Right lobe of liver (tissue), 6 donors: ENCODE measurements at places on chromosomes 12 and 14.

GRCh38 chr12:95006206-95006605 is 2.7 kb upstream of the NDUFA12 start:
- DNase-seq = no peak

DNA sequence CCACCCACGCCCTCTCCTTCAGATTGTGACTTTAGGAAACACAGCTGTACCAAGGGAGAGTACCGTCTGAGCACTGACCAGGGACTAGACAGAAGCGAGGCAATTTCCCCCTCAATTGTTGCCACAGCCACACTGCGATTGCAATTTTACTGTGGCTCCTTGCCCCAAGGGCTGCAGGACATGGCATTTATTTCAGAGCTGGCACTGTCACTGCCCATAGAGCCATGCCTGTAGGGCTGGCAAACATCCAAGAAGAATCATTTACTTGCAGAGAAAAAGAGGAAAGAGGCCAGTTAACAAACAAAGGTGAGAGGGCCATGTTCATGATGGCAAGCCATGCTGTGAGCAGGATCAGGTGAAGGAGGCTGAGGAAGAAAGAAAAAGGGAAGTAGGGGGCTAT is 129.6 kb downstream of the EMP1 start:
- DNase-seq = no peak

DNA sequence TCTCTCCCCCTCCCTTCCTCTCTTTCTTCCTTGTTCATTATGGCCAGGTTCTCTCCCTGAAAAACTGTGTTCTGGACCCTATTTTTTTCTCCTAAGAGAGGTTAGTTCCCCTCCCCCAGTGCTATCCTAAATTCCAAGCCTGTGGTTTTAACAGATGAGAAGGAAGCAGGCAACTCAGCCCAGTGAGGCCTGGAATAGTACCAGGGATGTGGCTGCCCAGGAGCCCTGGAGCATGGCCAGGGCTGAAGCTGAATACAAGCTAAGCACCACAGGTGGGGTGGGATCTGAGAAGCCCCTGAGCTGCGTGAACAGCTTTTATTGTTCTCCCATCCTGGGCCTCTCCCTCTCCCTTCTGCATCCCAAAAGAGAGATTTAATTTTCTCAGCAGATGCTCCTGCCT is 1581.3 kb upstream of the TMEM132C start:
- DNase-seq = no peak

DNA sequence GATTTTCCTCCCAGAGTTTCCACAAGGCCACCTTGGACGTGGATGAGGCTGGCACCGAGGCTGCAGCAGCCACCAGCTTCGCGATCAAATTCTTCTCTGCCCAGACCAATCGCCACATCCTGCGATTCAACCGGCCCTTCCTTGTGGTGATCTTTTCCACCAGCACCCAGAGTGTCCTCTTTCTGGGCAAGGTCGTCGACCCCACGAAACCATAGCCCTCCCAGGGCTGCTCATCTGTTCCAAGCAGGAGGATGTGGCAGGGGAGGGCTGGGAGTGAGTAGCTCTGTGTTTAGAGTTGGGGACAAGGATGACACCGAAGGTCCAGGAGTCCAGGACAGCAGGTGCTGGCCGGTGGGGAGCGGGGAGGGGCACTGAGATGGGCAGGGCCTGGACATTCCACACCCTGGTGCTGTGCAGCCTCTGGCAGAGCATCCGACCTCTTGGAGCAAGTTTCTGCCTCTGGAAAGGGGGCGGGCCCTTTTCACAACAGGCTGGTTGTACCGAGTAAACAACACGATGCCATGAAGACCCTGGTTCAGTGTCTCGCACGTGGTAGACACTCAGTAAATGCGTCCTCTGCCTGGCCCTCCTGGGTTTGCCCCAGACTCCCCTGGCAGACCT is 8.2 kb downstream of the SERPINA4 start:
- peak; percentile 95 for DNase-seq

DNA sequence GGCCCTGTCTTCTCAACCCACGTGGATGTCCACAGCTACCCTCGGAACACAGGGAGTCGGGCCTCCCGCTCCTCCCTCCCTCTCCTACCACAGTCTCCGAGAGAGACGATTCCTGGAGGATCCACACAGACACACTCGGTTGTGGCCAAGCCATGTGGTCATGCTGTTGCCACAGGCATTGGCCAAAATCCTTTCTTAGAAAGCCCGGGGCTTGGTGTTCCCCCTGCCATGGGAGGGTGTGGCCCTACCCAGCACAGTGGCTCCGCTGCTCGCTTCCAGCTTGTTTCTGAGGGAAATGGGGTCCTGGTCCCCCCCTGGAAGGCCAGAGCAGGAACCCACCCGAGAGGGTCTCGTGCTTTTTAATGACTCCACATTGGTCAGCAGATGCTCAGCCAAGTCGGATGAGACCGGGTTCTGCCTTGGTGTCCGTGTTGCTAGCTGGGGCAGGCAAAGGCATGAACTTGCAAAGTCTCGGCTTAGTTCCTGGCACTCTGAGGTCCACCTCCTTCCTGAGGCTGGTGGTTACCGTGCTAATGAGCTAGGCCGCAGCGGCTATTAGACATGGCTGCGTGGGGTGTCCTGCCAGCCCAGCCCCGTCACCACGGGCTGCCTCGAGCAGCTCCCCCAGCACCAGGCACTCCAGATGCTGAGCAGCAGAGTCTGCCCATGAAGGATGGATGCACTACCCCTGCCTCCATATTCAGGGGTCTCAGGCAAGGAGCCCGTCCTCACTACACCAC is 46.8 kb upstream of the MEG3 start:
- DNase-seq = no peak

DNA sequence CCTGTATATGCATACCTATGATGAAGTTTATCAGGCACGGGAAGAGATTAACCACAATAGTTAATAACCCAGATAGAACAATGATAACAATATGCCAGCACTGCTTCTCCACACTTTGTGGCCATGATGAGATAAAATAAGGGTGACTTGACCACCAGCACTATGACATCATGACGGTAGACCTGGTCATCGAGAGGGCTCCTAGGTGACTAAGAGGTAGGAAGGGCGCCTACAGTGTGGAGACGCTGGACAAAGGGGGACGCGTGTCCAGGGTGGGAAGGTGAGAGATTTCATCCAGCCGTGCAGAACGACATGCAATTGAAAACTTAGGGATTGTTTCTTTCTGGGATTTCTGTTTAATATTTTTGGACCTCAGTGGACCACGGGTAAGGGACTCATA is 221.8 kb upstream of the RTL1 start:
- DNase-seq = no peak

GRCh38 chr12:570921-571794 is 92.1 kb downstream of the NINJ2 start:
- peak; percentile 81 for DNase-seq

DNA sequence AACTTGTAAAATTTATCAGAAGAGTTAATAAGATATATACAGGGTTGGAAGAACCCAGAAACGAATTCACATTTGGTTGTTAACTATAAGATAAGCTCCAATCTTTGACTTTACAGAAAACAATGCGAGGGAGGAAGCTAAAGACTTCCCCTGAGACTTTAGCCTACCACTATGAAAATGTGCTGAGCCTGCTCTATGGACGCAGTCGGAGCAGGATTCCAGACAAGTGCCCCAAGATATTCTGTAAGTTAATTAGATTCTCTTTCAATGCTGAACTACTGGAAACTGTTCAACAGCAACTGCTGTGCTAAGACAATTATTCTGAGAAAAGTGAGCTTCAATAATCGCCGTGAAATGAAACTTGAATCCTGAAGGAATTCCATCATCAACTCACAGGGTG is 8.3 kb upstream of the LRRC10 start:
- DNase-seq = no peak

- no peak for DNase-seq
These were observed 434.6 kb upstream of the RGS6 start for GRCh38 chr14:71497645-71498086.

DNA sequence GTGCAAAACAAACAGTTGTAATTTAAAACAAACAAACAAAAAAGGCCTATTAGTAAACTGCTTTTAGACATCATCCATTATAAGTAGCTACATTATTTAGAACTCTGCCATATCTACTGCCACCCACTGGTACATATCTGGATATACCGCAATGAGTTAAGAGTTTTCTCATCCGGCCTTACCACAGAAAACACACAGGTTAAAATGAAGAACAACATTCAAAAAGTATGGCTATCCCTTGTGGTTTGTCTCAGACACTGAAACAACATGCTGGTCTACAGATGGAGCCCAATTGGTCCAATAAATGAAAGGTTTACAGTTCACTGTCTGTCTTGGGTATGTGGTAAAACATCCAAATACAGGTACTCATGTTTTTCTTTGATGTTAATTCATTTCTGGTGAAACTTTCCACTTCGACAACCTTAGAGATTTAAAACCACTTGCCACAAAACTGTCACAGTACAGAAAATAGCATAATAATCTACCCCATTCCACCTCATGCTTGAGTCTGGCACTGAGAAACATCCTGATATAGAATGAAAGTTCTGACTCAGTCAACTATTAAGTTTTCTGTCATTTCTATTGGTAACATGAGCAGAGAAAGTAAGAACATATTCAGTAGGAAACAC is 354.3 kb downstream of the CEP128 start:
- no peak for DNase-seq

DNA sequence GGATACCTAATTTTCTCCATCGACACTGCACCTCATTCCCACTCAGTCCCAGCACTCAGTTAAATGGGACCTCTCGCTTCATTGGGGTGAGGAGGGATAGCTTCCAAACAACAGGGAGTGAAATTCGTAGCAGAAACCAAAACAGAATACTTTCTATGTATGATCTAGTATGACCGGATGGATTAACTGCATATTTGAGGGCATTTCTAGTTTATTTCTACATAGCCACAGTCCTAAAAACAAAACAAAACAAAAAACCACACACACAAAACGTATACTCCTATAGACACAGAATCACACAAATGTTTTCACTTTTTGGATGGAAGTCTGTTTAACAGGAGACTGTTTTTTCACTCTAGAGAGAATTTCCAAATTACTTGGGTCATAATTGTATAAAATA is 307.5 kb upstream of the FKBP4 start:
- no peak for DNase-seq

DNA sequence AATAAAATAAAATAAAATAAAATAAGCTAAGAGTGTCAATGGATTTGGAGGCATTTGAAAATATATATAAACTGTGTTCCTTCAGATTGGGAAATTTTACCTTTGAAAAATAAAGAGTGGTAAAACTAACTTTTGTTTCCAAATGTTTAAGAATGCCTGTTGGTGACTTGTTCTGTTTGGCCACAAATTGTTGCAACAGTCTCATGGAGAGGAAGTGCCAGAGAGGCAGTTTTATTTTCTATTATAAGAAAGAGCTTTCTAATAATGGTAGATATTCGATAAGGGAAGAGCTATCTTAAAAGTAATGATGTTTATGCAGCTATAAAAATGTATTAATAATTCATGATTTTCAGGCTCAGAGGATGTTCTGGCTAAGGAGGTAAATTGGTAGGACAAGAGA is 68.8 kb upstream of the MDGA2 start:
- DNase-seq = no peak

DNA sequence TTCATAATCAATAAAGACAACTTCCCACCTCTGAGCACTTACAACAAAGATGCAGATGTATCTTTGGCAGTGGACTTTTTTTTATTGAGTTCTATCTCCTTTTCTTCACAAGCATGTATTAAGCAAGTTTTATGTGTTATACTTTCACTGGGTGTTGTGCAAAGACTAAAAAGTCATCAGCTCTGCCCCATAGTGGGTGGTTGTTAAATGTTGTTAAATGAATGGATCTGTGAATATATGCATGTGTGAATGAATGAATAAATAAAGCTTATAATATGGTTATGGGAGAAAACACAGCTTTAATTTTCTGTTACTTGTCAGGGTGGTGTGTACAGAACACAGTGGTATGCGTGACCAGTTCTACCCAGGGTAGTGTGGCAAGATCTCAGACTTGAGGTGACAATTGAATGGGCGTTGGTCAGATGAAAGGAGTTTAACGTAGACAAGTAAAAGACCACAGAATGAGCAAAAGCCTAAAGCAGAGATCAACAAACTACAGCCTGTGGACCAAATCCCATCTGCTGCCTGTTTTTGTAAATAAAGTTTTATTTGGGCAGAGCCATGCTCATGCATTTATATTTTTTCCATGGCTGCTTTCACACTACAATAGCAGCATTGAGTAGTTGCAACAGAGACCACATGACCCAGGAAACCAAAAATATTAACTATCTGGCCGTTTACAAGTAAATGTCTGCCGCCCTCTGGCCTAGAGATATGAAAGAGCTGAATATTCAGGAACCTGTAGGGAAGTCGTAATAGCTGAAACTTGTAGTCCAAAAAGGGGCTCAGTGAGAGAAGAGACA is 207.4 kb upstream of the EEA1 start:
- no peak for DNase-seq

DNA sequence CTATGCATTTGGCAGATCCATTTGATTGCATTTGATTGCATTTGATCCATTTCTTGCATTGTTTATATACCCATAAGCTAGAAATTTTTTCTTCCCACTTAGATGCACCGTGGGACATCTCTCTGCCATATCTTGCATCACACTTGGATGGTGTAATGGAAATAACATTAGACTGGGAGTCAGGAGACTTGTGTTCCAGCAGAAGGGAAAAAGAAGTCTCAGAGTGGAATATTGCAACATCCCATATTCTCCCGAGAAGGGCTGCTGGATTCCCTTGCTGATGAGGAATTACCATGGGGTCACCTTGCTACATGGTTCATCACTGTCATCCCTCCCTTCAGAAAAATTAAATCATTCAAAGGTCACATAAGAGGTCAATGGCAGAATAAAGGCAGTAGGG is 78.1 kb downstream of the KSR2 start:
- DNase-seq = no peak

GRCh38 chr14:96047101-96047500 is 7.9 kb downstream of the C14orf132 start:
- DNase-seq = no peak

DNA sequence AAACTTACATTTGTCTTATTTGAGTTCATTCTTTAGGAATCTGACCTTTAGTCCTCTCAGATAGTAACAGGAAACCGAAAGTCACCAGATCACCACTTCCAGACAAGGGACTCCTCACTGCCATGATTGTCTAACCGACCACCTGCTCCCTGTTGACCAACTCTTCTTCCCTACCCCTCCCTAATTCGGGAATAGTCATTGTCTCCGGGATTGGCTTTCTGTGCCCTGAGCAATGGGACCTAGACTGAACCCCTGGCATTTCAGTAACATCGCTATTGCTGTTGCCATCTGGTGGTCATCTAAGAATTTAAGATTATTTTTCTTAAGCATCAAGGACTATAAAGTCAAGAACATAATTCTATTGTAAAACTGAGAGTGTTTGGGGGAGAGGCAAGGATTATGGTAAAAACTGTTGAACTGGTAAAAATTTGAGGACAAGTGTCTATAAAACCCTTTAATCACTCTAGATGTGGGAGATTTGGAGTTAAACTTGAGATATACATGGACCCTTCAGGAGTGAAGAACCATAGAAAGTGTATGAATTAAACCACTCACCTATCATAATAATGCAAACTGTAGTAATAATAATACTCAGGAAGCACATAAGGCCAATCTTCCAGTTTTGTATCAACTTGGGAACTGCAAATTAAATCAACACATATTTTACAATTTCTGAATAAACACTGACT is 6.3 kb downstream of the CLEC2A start:
- DNase-seq = no peak
